ENCODE measurements at places on chromosomes 7 and 10. TPM values are rescaled to one million over a fixed set of nuclear protein-coding genes. Genes with fewer than 3 reads are reported as not detected.

GRCh38 chr7:23863209-23863787 is 153.3 kb downstream of the STK31 start:
- H3K4me3 ChIP-seq = no peak overlapping the region
- no peaks in the 10 kb centered on the region for H3K4me1 ChIP-seq
- no peaks in the 10 kb centered on the region for H3K36me3 ChIP-seq
- H3K27me3 ChIP-seq = no peaks in the 10 kb centered on the region

- peaks cover 4% of the 10 kb centered on the region for H3K4me1 ChIP-seq
- no peaks in the 10 kb centered on the region for H3K27me3 ChIP-seq
- no peak overlapping the region for H3K27ac ChIP-seq
- no peak overlapping the region for H3K4me3 ChIP-seq
- no peaks in the 10 kb centered on the region for H3K36me3 ChIP-seq
- no peak for DNase-seq
Measured at GRCh38 chr7:140383954-140384713, 14.2 kb downstream of the SLC37A3 start.

DNA sequence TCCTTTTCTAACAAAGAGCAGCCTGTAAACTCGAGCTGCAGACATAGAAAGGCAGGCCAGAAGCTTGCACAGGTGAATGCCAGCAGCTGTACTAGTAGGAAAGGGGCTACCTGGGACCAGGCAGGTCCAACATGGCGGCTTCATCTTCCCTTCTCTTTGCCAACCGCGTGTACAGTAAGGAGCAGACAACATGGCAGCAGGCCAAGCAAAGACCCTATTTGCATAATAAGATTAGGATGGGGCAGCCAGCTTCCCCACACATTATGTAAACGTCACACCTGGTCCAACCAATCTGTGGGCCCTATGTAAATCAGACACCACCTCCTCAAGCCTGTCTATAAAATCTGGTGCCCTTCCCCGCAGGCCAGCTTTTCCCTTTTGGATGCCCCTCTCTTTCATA is 1186.5 kb upstream of the AUTS2 start:
- H3K27me3 ChIP-seq = no peaks in the 10 kb centered on the region
- H3K36me3 ChIP-seq = no peaks in the 10 kb centered on the region
- H3K27ac ChIP-seq = no peak overlapping the region

- no peak overlapping the region for H3K4me3 ChIP-seq
- no peaks in the 10 kb centered on the region for H3K27me3 ChIP-seq
- no peaks in the 10 kb centered on the region for H3K4me1 ChIP-seq
- DNase-seq = no peak
- no peak overlapping the region for H3K27ac ChIP-seq
Measured at GRCh38 chr10:75019370-75019769, 92.1 kb upstream of the SAMD8 start.

- no peaks in the 10 kb centered on the region for H3K36me3 ChIP-seq
- no peaks in the 10 kb centered on the region for H3K27me3 ChIP-seq
- DNase-seq = no peak
- no peaks in the 10 kb centered on the region for H3K4me1 ChIP-seq
Measured at GRCh38 chr7:28748933-28749584, 209.1 kb downstream of the TRIL start.

- no peak for DNase-seq
- no peak overlapping the region for H3K27ac ChIP-seq
- no peak overlapping the region for H3K4me3 ChIP-seq
- no peaks in the 10 kb centered on the region for H3K36me3 ChIP-seq
Measured at GRCh38 chr7:104807671-104808070, 206.3 kb upstream of the KMT2E start.

GRCh38 chr7:104967088-104967487 is 46.9 kb upstream of the KMT2E start:
- no peaks in the 10 kb centered on the region for H3K27me3 ChIP-seq
- no peak overlapping the region for H3K4me3 ChIP-seq
- no peaks in the 10 kb centered on the region for H3K4me1 ChIP-seq
- no peaks in the 10 kb centered on the region for H3K36me3 ChIP-seq

DNA sequence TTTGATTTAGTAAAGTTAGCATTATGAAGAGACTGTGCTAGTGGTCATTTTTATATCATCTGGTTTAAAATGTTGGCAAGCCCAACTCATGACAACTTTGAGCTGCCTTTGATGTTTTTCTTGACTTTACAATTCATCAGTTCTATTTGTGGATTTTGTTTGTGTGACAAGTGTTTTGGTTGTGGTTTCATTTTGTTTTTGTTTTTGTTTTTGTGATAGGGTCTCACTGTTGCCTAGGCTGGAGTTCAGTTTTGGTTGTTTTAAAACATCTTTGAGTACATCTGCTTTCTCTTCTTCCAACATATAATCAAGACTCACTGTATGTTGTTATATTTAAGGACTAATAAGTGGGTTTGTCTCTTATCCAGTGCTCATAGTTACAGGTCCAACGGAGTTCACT is 17.6 kb upstream of the SFR1 start:
- H3K36me3 ChIP-seq = no peaks in the 10 kb centered on the region
- no peak for DNase-seq
- no peaks in the 10 kb centered on the region for H3K4me1 ChIP-seq
- H3K27me3 ChIP-seq = no peaks in the 10 kb centered on the region
- H3K4me3 ChIP-seq = no peak overlapping the region
- H3K27ac ChIP-seq = no peak overlapping the region

DNA sequence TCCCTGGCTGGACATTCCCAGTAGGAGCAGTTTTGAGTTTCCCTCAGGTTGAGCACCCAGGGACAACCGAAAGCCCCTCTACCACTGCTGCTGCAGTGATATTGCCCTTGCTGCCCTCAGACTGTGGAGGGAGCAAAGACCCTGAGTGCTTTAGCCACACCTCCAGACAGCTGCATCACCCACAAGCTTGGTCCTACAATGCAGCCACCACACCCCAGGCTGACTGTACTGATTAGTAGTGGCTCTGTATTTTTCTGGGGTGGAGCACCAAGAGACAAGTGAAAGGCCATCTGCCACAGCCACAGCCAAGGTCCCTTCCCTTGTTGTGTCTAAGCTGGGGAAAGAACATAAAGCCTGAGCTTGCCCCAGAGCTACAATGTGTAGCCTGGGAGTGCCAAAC is 789.9 kb downstream of the PCDH15 start:
- DNase-seq = no peak
- H3K4me3 ChIP-seq = no peak overlapping the region
- no peaks in the 10 kb centered on the region for H3K4me1 ChIP-seq

GRCh38 chr7:1611708-1612241 is 41.9 kb upstream of the PSMG3 start:
- H3K27ac ChIP-seq = no peak overlapping the region
- H3K4me1 ChIP-seq = no peaks in the 10 kb centered on the region
- no peaks in the 10 kb centered on the region for H3K27me3 ChIP-seq
- no peak overlapping the region for H3K4me3 ChIP-seq
- H3K36me3 ChIP-seq = no peaks in the 10 kb centered on the region

DNA sequence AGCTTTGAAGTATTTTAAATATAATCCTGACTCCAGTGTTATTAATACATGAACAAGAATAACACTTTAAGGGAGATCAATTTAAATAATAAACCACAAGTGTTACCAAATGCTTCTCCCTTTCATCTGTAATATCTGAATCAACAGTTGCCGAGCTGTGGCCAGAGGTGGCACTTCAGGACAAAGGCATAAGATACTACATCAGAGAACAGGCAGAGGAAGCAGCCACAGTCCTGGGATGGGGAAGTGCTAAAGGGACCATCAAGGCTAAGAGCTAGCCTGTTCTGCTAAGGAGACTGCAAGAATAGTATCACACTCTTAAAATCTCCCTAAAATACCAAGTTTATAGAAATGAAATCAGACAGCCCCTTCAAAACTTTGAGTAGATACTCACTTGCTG is 378.2 kb upstream of the PRKCQ start:
- no peak overlapping the region for H3K27ac ChIP-seq
- no peak overlapping the region for H3K4me3 ChIP-seq
- DNase-seq = no peak
- no peaks in the 10 kb centered on the region for H3K36me3 ChIP-seq
- no peaks in the 10 kb centered on the region for H3K27me3 ChIP-seq

DNA sequence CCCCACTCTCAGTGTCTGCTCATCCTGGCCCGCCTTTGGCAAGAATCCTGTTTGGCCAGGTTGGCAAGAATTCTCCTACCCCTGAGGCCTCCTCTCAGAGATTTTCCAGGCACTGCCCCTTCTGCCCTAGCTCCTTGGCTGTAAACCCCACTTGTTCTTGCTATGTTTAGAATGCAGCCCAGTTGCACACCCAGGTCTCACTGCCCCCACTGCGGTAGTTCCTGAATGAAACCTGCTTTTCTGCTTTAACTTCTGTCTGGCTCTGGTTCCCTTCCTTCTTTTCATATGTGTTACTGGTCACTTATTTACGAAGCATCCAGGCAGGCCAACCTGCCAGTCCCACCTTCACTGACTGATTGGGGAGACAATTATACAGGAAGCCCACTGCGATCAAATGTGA is 576.9 kb downstream of the GLRX3 start:
- DNase-seq = no peak
- no peaks in the 10 kb centered on the region for H3K4me1 ChIP-seq
- H3K4me3 ChIP-seq = no peak overlapping the region
- no peaks in the 10 kb centered on the region for H3K27me3 ChIP-seq

GRCh38 chr10:78218798-78219490 is 185.3 kb downstream of the RPS24 start:
- no peaks in the 10 kb centered on the region for H3K36me3 ChIP-seq
- H3K27me3 ChIP-seq = no peaks in the 10 kb centered on the region
- no peak overlapping the region for H3K27ac ChIP-seq

DNA sequence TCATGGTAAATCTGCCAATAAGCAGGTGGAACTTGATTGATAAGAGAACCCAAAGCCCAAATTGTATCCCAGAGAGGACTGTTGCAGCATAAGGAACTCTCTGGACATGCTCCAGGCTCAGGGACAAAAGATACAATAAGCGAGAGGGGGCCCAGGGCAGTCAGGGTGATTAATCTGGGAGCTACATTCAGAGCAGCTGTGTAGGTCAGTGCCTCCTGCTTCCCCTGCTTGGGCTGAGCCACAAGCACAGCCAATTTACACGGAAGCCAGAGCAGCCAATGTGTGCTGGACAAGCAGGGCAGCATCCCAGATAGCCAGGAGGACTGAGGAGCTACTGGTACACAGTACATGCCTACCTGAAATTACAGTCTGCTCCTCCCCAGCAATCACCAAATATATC is 24.2 kb downstream of the MYPN start:
- no peaks in the 10 kb centered on the region for H3K27me3 ChIP-seq
- H3K27ac ChIP-seq = no peak overlapping the region
- no peak for DNase-seq
- H3K4me3 ChIP-seq = no peak overlapping the region
- H3K36me3 ChIP-seq = no peaks in the 10 kb centered on the region

- H3K27me3 ChIP-seq = no peaks in the 10 kb centered on the region
- peaks cover 9% of the 10 kb centered on the region for H3K4me1 ChIP-seq
- no peak for DNase-seq
- peak overlapping the region; percentile 76 for H3K27ac ChIP-seq
- no peaks in the 10 kb centered on the region for H3K36me3 ChIP-seq
- H3K4me3 ChIP-seq = no peak overlapping the region
Measured at GRCh38 chr10:80503584-80504157, 34.0 kb upstream of the SH2D4B start.

- DNase-seq = no peak
- H3K27me3 ChIP-seq = no peaks in the 10 kb centered on the region
- no peaks in the 10 kb centered on the region for H3K36me3 ChIP-seq
- H3K27ac ChIP-seq = no peak overlapping the region
- no peak overlapping the region for H3K4me3 ChIP-seq
Measured at GRCh38 chr7:80583901-80584300, 54.5 kb upstream of the CD36 start.

DNA sequence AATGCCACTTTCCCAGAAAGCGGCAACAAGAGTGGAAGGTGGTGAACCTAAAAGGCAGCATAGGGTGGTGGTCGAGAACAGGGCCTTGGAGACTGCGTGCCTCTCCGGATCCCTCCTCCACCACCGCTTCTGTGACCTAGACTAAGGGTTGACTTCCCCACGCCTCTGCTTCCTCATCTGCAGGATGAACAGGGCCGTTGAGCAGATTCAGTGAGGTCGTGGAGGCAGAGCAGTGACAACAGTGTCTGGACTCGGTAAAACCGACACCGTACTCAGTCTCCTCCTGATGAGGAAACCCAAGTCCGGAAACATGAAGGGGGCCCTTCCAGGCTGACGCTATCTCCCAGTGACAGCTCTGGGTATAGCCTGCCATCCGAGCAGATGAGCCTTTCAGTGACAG is 162.6 kb downstream of the CELF2 start:
- no peak overlapping the region for H3K4me3 ChIP-seq
- no peak for DNase-seq
- H3K27me3 ChIP-seq = no peaks in the 10 kb centered on the region
- H3K4me1 ChIP-seq = no peaks in the 10 kb centered on the region

GRCh38 chr7:75743455-75743859 is 4.7 kb upstream of the HIP1 start:
- no peaks in the 10 kb centered on the region for H3K27me3 ChIP-seq
- DNase-seq = peak; percentile 21
- no peaks in the 10 kb centered on the region for H3K36me3 ChIP-seq
- no peaks in the 10 kb centered on the region for H3K4me1 ChIP-seq

GRCh38 chr10:124385627-124386185 is 33.0 kb downstream of the OAT start:
- H3K4me3 ChIP-seq = no peak overlapping the region
- no peaks in the 10 kb centered on the region for H3K27me3 ChIP-seq
- H3K4me1 ChIP-seq = no peaks in the 10 kb centered on the region
- DNase-seq = no peak
- no peak overlapping the region for H3K27ac ChIP-seq
- no peaks in the 10 kb centered on the region for H3K36me3 ChIP-seq

DNA sequence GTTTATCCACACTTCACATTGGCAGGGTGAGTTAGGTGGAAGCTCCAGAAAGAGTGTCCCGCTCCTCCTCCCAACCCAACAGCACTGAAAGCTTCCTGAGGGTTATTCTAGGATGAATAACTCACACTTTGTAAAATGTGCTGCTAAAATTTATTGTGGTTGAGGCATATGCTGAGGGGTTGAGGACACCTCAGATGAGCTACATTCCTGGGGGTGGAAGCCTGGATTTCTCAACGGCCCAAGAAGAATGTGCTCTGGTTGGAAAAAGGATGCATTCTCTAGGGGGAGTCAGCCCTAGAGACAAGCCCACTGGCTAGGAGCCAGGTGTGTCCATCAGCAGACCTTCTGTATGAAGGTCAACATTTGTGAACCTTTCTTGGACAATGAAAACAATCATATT is 91.5 kb upstream of the PDE1C start:
- no peak overlapping the region for H3K4me3 ChIP-seq
- no peaks in the 10 kb centered on the region for H3K4me1 ChIP-seq
- peak overlapping the region; percentile 74 for H3K27ac ChIP-seq
- DNase-seq = peak; percentile 30
- no peaks in the 10 kb centered on the region for H3K27me3 ChIP-seq

PILRA gene
- total RNA-seq = 3.3 TPM

GPR26 gene
- total RNA-seq = not detected

ZCWPW1 gene
- total RNA-seq = not detected

PLXNA4 gene
- total RNA-seq = 4.1 TPM

ZNF804B gene
- total RNA-seq = 0.07 TPM

SLC39A12 gene
- not detected for total RNA-seq

DDX21 gene
- 46.9 TPM for total RNA-seq

FAM149B1 gene
- total RNA-seq = 11.0 TPM

NCF1 gene
- not detected for total RNA-seq

ABCB1 gene
- total RNA-seq = 7.9 TPM

GTPBP10 gene
- total RNA-seq = 25.6 TPM

ARMH3 gene
- total RNA-seq = 10.6 TPM

BEND7 gene
- 16.8 TPM for total RNA-seq

Measured in uterus (tissue), 4 donors.